Smooth muscle cell of the coronary artery (primary cell): ENCODE measurements at places on chromosomes 7 and 10. TPM values are rescaled to one million over a fixed set of nuclear protein-coding genes. Genes with fewer than 3 reads are reported as not detected.

Gene MUC3A
- total RNA-seq = not detected in 2 replicates

Gene NKX2-3
- total RNA-seq = not detected in 2 replicates

Gene VPS37D
- total RNA-seq = 3.7 and 4.2 TPM in 2 replicates

Gene C10orf143
- 0.68 and 0.82 TPM in 2 replicates for total RNA-seq

Gene TRPV6
- not detected in 2 replicates for total RNA-seq

Gene PAX4
- not detected in 2 replicates for total RNA-seq

Gene TMEM26
- total RNA-seq = 0.35 and 0.60 TPM in 2 replicates

Gene NRG3
- total RNA-seq = 0.15 TPM in 1 of 2 replicates, not detected in the other

Gene GPR37
- 0.30 TPM in 1 of 2 replicates, not detected in the other for total RNA-seq

Gene MTURN
- 10.4 and 29.6 TPM in 2 replicates for total RNA-seq

Gene ASZ1
- total RNA-seq = not detected in 2 replicates

Gene PRF1
- not detected in 2 replicates for total RNA-seq

Gene ZNF746
- 7.4 and 13.3 TPM in 2 replicates for total RNA-seq

Gene DOCK4
- total RNA-seq = 8.4 and 15.0 TPM in 2 replicates

Gene FAM131B
- 0.98 and 2.7 TPM in 2 replicates for total RNA-seq

Gene CXCL12
- total RNA-seq = 197 and 235 TPM in 2 replicates

Gene CALML5
- not detected in 2 replicates for total RNA-seq

Gene BNIP3
- 51.7 and 87.6 TPM in 2 replicates for total RNA-seq

Gene OR2A12
- total RNA-seq = not detected in 2 replicates

Gene CPA2
- total RNA-seq = 0.08 TPM in 1 of 2 replicates, not detected in the other

Gene TCERG1L
- total RNA-seq = not detected in 2 replicates

Gene CD36
- total RNA-seq = 0.45 and 132 TPM in 2 replicates

Gene GDF10
- 1.1 TPM in 1 of 2 replicates, not detected in the other for total RNA-seq

Gene HMX3
- not detected in 2 replicates for total RNA-seq

Gene SPDYE5
- 0.12 TPM in 1 of 2 replicates, not detected in the other for total RNA-seq

Gene LLCFC1
- total RNA-seq = not detected in 2 replicates

Gene GFRA1
- total RNA-seq = under 0.01 and 0.35 TPM in 2 replicates

Gene MALRD1
- total RNA-seq = 0.12 and 0.15 TPM in 2 replicates

Gene CUBN
- total RNA-seq = 0.68 and 3.4 TPM in 2 replicates

Gene CUL2
- 16.5 and 19.5 TPM in 2 replicates for total RNA-seq

Gene SLC16A9
- 0.23 and 6.2 TPM in 2 replicates for total RNA-seq

Gene KNDC1
- total RNA-seq = 0.23 and 1.6 TPM in 2 replicates

Gene SEMA3D
- 3.4 and 17.9 TPM in 2 replicates for total RNA-seq

Gene C7orf57
- total RNA-seq = not detected in 2 replicates

Gene ITGA8
- total RNA-seq = 1.5 and 17.6 TPM in 2 replicates

Gene ACSL5
- 0.30 and 3.7 TPM in 2 replicates for total RNA-seq

Gene OR2A42
- total RNA-seq = under 0.01 TPM in 1 of 2 replicates, not detected in the other

Gene CYP3A5
- not detected in 2 replicates for total RNA-seq

Gene TRIM73
- 0.68 and 1.3 TPM in 2 replicates for total RNA-seq

Gene SCIN
- 0.23 and 0.75 TPM in 2 replicates for total RNA-seq

Gene GPNMB
- 45.9 and 507 TPM in 2 replicates for total RNA-seq
